Activated CD4-positive, alpha-beta memory T cell treated with anti-CD3 and anti-CD28 coated beads, Interleukin-2, amount 10 ng/mL, durations not matched to agents 7 days and 5 days (primary cell): ENCODE measurements at places on chromosomes 13 and 19.

GRCh38 chr13:40379794-40380578 lies 286.5 kb downstream of the FOXO1 start:
- DNase-seq, result no peak

GRCh38 chr19:38494379-38494778 lies 60.9 kb downstream of the RYR1 start:
- DNase-seq, result no peak

DNA sequence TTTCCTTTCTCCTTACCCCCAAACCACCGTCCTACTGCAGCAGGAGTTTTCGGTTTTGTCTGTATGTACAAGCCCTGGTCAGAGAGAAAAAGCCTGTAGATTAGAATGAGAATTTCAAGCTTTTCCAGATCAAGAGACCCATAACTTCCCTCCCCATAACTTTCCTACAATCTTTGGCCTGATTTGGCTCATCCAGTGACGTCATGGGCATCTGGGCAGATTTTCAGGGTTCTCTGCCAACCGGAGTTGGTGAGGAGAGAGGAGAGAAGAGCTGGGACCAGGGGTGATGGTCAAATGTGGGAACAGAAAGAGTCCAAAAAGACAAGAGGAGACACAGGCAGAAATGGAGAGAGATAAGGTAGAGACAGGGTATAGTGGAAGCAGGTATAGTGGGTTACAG lies 10.5 kb downstream of the IZUMO2 start:
- no peak for DNase-seq

GRCh38 chr13:103284466-103284865 lies 218.2 kb upstream of the SLC10A2 start:
- DNase-seq, result no peak

- no peak for DNase-seq
These were observed 779.6 kb downstream of the DACH1 start for GRCh38 chr13:71087432-71087831.

GRCh38 chr13:92317066-92317465 lies 909.5 kb upstream of the GPC6 start:
- no peak for DNase-seq

DNA sequence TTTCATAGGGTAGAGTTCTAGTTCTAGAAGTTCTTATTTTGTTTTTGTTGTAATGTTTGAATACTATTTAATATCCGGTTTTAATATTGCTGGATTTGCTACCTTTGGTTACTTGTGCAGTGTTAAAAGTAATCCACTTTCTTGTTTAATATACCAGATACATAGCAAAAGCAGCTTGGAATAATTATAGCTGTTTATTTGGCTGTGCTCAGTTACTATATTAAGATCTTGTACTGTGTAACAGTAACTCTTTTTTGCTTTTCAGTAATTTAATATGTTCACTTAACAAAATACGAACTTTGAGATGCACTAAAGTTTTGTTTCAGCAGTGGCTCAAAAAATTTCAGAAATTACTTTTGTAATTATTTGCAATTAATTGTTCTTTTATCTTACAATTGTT lies 50.9 kb downstream of the AKAP11 start:
- DNase-seq, result no peak

- DNase-seq, result no peak
These were observed 5.3 kb upstream of the EPSTI1 start for GRCh38 chr13:42997381-42997780.

DNA sequence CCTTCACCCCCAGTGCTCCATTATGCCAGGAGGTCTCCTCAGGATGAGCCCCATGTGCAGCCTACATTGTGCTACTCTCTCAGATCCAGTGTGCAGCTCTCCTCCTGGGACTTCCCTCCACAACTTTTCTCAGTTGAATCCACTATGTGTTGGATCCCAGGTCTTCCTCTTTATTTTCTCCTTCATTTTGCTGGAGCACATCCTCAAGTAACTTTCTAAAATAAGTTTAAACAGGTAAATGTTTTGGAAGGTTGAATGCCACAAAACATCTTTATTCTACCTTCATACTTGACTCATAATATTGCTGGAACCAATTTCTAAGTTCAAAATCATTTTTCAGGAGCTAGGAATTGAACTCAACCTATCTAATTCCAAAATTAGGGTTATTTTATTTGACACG lies 52.1 kb downstream of the C13orf46 start:
- DNase-seq, result no peak

DNA sequence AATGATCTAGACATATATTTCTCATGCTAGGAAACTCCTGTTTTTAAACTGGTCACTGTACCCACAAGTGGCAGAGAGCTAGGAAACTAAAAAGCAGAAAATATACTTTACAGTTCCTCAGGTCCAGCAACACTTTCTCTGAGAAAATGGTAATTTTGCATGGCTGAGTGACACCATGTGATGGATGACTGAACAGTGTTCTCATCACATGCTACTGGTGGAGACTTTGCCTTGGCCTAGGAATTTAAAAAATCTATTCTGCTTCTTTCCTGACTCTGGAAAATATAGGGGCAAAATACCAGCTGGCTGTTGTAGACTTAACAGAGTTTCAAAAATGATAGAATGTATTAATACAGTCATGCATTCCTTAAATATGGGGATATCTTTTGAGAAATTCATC lies 50.0 kb downstream of the LATS2 start:
- DNase-seq, result no peak

DNA sequence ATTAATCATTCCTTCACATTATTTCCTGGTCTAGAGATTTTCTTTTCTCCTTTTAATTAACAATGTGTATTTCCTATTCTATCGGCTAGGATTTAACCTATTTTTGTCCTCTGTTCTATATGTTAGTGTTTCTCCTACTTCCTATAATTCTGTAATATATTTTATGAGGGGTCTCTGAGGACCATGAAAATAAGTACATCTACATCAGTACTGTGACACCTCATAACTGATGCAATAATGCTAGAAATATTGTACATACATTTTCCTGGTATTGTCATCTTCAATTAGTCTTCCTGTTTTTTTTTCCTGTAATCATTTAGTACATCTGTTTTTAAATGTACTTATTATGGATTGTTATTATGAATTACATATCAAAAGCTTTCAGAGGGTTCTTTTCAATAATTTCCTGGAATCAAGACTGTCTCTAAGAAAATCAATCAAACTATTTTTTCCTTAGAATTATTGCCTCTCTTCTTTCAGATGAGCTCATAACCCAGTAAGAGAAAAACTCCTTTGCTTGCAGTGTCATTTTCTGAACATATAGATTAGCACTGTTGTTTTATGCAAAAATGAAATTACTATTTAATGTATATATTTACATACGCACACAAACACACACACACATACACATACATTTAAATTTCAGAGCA lies 1004.3 kb downstream of the SLITRK5 start:
- no peak for DNase-seq

GRCh38 chr13:32503727-32504126 lies 34.9 kb downstream of the N4BP2L2 start:
- DNase-seq, result no peak

- peak; percentile 45 for DNase-seq
These were observed 2.8 kb downstream of the TNFSF14 start for GRCh38 chr19:6667114-6667627.

GRCh38 chr13:28485551-28485950 lies 9.4 kb downstream of the FLT1 start:
- DNase-seq, result no peak

GRCh38 chr13:110109910-110110309 lies 197.0 kb downstream of the COL4A1 start:
- DNase-seq, result no peak

GRCh38 chr19:55406826-55407549 lies 600 bp downstream of the UBE2S start:
- DNase-seq, result peak; percentile 36

- DNase-seq, result peak; percentile 45
These were observed 94.9 kb upstream of the MCF2L start for GRCh38 chr13:112873851-112874750.

DNA sequence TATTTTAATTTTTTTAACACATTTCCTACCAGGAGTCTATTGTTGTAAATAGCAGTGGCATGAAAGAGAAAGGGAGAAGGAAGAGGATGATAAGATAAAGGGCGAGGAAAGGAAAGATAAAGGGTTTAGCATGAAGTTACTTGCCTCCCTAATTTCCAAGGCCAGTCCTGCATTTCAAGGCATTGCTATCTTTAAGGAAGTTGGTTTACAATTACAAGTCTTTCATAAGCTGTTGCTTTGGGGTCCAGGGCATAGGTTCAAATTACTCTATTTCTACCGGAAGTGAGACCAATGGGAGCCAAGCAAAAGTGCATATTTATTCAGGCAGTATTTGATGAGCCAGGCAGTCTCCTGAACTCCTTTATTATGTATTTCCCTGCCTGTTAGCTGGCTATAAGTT lies 27.7 kb upstream of the UBL3 start:
- DNase-seq, result no peak

DNA sequence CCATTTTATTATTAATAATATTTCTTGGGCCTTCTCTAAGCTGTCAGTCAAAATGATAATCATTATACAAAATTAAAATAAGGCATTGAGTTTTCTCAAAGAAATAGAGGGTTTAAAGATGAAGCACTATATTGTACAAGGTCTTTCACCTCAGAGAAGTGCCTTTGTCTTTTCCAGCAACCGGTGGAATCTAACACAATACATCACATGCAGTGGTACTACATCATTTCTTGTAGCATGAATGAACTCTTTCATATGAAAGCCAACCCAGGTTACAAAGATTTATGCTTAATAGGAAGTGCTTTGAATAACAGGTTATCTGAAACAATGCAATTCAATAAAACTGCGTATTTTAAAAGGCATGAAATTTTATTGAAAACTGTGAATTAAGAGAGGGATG lies 1620.8 kb downstream of the PCDH9 start:
- no peak for DNase-seq

- no peak for DNase-seq
These were observed 1770.2 kb upstream of the MIR17HG start for GRCh38 chr13:89577301-89577700.

DNA sequence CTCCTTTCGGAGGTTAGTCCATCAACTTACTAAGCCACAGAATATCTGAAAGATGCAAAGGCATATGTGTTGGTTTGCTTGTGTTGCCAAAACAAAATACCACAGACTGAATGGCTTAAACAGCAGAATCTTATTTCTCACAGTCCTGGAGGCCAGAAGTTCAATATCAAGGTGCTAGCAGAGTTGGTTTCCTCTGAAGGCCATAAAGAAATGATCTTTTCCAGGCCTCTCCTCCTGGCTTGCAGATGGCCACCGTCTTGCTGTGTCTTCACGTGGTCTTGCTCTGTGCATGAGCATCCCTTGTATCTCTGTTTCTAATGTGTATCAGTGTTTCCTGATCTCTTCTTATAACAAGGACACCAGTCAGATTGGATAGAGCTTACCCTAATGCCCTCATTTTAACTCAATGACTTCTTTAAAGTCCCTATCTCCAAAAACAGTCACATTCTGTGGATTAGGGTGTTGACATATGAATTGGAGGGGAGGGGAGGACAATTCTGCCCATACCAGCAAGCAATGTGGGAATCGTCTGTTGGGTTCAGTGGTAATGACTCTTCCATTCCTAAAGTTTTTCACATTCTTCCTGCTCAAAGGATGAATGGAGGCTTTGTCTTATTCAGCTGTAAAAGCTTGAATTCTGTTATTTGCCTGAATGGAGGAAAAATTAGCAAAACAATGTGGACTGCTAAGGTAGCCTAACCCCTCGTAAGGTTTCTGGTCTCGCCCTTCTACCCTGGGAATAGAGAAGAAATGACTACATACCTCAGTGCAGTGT lies 715.7 kb downstream of the DIAPH3 start:
- no peak for DNase-seq

- no peak for DNase-seq
These were observed 137.5 kb downstream of the KCNRG start for GRCh38 chr13:50152655-50153309.

- no peak for DNase-seq
These were observed 8.9 kb upstream of the NR2F6 start for GRCh38 chr19:17254636-17255035.

DNA sequence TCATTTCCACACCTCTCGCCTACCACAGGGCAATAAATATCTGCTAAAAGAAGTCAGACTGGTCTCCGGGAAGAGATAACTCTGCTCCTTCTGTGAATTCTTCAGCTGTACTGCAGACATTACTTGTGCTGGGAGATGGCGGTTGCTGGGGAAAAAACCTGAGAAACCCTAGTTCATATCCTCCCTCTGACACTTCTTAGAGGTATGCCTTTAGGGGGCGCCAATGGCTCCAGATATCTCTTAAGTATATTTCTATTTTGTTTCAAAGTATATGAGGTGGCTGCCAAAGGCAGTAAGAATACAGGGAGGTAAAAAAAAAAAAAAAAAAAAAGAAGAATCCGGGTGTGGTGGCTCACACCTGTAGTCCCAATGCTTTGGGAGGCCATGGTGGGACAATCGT lies 175.2 kb downstream of the PAN3 start:
- DNase-seq, result no peak

- DNase-seq, result no peak
These were observed 61.9 kb downstream of the WASF3 start for GRCh38 chr13:26619358-26619757.

DNA sequence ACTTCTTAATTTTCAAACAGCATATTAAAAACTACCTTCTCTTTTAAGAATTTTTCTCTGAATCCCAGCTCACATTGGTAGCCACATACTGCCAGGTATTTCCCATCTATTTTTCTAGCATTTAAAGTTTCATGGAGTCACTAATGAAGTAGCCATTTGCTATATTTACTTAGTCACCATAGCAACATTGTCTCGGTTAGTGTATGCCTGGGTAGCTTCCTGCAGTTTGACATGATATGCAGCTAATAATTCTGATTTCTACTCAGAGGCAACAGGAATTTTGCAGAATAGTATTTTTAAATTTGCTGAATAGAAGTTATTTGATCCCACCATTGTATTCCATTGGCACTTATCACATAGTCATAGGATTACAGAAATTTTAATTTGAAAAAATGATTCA lies 30.9 kb upstream of the KCTD4 start:
- no peak for DNase-seq

DNA sequence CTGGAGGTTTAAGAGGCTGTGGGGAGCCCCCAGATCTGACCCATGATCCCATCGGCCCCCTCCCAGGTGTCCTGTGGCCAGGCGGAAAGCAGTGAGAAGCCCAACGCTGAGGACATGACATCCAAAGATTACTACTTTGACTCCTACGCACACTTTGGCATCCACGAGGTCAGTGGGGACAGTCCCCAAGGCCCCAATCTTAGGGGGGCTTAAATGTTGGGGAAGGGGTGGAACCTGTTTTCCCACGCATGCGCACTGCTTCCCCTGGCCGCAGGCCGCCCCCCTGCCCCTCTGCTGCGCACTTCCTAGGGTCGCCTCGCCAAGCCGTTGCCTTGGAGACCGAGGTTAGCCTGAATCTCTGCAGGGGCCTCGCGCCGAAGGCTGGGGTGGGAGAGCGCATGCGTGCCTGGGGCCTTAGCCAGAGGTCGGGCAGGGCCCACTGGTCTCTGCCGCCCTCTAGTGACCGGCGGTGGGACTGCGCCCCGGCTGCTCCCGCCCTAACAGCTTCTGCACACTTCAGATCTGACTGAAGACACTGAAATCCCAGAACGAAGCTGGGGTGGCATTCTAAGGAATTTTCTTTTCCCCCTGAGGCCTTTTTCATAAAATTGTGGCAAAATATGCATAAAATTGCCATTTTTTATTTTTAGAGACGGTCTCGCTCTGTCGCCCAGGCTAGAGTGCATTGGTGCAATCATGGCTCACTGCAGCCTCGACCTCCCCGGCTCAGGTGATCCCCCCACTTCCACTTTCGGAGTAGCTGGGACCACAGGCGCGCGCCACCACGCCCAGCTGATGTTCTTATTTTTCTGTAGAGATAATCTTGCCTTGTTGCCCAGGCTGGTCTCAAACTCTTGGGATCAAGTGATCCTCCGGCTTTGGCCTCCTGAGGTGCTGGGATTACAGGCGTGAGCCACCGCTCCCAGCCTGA lies 3.6 kb downstream of the PRMT1 start:
- DNase-seq, result peak; percentile 93
